Osteoblast (primary cell): ENCODE measurements at places on chromosomes 2 and 18. TPM values are rescaled to one million over a fixed set of nuclear protein-coding genes. Genes with fewer than 3 reads are reported as not detected.
A peak's percentile ranks its signal among the peaks of the same experiment; 100 is the strongest.

The GPAT2 gene
- 2.2 and 9.4 TPM in 2 replicates for total RNA-seq

The TUBA3D gene
- not detected in 2 replicates for total RNA-seq

The FABP1 gene
- under 0.01 TPM in 1 of 2 replicates, not detected in the other for total RNA-seq

The EPHA4 gene
- total RNA-seq, result 12.7 and 15.9 TPM in 2 replicates

The SIX3 gene
- total RNA-seq, result not detected in 2 replicates

The CHRNA1 gene
- not detected in 2 replicates for total RNA-seq

The NOP58 gene
- 40.1 and 41.3 TPM in 2 replicates for total RNA-seq

The DSC2 gene
- total RNA-seq, result under 0.01 and 0.36 TPM in 2 replicates

The MREG gene
- 1.1 and 1.8 TPM in 2 replicates for total RNA-seq

The LONRF2 gene
- total RNA-seq, result under 0.01 TPM in 2 replicates

The PLB1 gene
- 0.36 and 0.88 TPM in 2 replicates for total RNA-seq

The WIPF1 gene
- 17.7 and 18.0 TPM in 2 replicates for total RNA-seq

DNA sequence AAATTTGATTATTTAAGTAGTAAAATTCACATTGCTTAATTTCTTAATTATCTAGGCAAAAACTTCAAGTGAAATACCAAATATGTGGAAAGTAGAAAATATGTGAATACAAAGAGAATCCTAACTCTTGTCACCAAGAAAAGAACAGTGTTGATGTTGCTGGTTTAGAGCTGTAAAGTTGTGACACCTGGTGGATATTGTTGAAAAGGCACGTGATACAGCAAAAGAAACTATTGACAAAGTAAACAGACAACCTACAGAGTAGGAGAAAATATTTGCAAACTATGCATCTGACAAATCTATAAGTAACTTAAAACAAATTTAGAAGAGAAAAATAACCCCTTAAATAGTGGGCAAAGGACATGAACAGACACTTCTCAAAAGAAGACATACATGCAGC lies 25.6 kb upstream of the ZC3H15 start:
- DNase-seq, result no peak

DNA sequence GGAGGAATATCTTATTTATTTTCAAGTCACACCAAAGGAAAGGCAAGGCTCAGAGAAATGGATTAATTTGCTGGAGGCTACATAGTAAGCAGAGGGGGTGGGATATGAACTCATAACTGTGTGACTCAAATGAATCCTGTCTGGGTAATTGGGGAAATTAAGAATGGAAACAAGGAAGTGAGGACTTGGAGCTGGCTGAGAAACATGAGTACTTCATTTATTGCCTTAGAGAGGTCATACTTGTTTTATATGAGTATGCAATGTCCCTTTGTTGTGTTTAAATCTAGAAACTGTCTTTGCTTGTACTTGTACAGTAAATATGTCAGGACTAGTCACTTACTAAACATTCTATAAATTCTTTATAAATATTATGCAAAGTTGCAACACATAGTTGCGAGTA lies 2166.7 kb upstream of the PIK3C3 start:
- DNase-seq, result no peak

- no peak for DNase-seq
Measured at GRCh38 chr2:70718736-70719135, 49.3 kb downstream of the ADD2 start.

DNA sequence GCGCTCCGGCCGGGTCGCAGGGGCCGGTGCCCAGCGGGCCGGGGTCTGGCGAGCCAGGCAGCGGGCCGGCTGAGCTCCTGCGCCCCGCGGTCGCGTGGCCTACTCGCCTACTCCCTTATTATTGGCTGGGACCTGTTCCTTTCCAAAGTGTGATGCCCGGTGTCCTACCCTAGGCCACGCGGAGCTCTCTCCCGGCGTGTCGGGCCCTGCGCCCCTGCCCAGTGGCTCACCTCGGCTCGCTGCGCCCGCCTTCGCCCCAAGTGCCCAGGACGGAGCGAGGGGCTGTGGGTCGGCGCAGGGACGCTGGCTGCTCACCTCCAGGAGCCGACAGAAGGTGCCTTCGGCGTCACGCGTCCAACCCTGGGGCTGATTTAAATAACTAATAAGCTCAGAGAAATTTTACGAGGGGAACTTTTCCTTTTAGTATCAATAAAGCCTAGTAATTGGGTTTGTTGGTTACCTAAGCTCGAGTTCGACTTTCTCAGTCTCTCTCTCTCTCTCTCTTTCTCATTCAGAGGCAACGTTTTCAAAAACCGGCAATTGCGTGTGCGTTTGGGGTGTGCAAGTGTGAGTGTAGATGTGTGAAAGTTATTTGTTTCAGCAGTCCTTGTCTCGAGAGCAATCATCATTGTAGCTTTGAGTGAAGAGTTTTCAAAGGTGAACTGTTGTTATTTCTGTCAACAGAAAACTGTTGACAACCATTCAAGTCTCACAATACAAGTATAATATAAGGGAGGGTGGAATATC lies 7.0 kb upstream of the SATB2 start:
- peak; percentile 79 for DNase-seq

- no peak for DNase-seq
Measured at GRCh38 chr2:135790423-135790822, 46.6 kb downstream of the LCT start.

DNA sequence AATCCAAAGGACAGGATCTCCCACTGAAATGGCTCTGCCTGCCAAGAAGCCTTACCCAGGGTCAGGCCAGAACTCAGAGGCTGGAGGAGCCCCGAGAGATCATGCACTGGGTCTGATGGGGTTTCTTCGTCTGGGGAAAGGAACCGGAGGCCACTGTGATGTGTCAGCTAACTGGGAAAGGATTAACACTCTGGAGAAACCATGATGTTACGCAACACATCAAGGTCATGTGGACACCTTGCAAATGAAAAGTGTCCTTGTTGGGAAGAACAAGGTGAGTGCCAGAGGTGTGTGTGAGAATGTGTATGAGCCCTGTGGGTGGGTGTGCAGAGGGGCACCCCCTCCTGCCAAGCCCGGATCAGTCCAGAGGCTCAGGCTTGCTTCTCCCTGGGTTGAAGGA lies 86.9 kb downstream of the CRACDL start:
- DNase-seq, result no peak

- DNase-seq, result no peak
Measured at GRCh38 chr2:96374211-96374951, 38.8 kb downstream of the NCAPH start.

- DNase-seq, result peak; percentile 80
Measured at GRCh38 chr2:231685349-231686191, 22.8 kb upstream of the PTMA start.

DNA sequence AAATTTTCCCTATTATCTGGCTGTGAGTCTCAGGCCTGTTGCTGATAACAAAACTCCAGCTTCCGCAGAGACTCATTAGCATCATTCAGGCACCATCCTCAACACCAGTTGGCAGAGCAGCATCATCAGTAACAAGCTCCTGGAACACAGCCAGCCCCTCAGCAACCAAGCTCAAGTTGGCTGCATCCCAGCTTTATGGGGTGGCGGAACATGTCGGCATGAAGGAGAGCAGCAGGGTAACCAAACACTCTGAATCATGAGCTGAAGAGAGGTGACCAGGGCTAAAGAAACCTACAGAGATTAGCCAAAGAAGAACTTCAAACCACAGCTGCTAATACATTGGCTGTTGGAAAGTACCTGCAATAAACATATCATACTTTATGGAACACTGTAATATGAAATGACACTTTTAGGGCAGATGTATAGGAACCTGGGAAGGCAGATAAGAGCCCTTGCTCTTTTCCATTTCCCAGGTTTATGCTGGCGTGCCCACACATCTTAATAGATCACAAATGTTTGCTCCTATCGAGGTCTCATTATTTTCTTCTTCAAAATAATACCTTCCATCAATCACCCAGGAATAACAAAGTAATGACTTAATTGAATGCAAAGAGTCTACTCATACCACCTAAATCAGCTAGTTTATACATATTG lies 63.8 kb downstream of the PDE11A start:
- no peak for DNase-seq

DNA sequence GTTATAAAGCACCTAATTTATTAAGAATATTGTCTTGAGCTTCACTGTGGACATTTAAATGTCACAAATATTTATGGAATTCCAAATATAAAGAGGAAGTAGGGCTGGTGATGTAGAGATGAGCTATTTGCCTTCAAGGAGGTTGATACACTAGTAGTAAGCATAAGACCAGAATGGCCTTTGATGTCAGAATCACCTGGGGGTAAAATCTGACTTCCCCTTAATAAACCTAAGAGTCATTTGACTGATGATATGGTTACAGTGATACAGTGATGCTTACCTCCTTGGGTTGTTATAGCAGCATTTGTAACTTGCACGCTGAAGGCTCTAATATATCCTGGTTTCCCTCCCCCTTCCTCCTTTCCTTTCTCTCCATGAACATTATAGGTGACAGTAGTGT lies 143.7 kb downstream of the CERS6 start:
- no peak for DNase-seq

- no peak for DNase-seq
Measured at GRCh38 chr2:101619191-101619591, 78.3 kb upstream of the MAP4K4 start.

- no peak for DNase-seq
Measured at GRCh38 chr2:72084584-72084976, 63.1 kb downstream of the CYP26B1 start.

GRCh38 chr2:8575834-8576423 lies 105.9 kb upstream of the ID2 start:
- DNase-seq, result no peak

- DNase-seq, result no peak
Measured at GRCh38 chr18:55106906-55107305, 147.6 kb upstream of the CCDC68 start.

DNA sequence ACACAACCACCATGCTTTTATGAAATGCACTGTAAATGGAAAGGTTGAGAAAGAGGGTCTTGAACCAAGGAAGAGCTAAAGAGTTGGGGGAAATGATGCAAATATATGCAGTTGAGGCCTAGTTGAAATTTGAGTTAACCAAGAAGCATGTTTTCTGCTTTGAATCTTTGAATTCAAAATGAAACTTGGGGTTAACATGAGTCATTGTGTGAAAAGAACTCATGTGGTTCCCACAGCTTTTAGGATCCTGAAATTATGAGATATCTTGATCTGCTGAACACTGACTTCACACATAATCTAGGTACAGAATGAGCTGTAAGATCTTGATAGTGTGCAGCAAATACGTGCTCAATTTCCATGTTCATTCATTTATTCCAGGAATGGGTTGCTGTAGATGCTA lies 422.9 kb upstream of the TRIB2 start:
- no peak for DNase-seq

DNA sequence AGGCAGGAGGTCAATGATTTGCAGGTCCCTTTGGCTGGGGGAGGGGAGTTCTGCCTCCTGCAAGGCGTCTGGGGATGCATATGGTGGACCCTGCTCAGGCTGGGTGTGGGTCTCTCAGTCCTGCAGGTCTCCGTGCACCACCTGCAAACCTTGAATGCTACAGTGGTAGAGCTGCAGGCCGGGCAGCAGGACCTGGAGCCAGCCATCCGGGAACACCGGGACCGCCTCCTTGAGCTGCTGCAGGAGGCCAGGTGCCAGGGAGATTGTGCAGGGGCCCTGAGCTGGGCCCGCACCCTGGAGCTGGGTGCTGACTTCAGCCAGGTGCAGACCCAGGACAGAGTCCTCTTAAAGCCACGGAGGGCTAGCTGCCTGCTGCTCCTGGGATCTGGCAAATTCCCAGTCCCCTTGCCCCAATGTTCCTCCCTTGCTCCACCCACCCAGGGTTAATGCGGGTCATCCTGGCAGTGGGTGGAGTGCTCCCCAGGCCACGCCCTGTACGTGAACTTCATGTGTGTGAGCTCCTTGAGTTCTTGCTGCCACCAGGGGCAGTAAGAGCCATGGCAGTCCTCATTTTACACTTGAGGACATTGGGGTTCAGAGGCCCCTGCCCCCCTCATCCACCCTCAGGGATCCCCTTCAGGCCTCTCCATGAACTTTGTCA lies 3.1 kb downstream of the PROM2 start:
- peak; percentile 66 for DNase-seq

- no peak for DNase-seq
Measured at GRCh38 chr2:19070886-19071285, 287.5 kb downstream of the OSR1 start.

GRCh38 chr2:3449086-3449485 lies 69.6 kb downstream of the TRAPPC12 start:
- DNase-seq, result peak; percentile 44

DNA sequence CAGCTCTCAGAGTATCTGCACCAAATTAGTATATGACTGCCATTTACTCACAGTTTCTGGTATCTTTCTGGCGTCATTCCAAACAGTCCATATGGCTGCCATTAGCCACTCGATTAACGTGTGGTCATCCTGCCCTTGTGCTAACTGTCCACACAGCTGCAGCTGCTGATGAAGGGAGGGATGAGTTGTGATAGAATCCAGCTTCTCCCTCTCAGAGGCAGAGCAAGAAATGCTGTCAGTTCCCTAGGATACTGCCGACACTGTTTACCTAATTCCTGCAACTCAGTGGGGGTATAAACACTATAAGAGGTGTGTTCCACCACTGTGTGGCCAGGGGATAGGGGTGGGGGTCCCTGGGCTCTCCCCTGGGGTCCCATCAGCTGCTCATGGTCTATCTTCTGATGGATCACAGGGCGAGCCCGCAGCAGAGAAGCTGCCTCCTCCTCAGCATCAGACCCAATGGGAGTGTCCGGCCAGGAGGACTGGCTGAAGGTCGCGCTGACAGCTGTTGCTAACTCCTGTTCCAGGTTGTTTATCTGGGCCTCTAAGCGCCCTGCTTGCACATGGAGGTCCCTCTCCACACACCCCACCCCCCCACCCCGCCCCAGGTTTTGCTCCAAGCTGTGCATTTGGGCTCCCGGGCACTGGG lies 17.3 kb upstream of the KLHL23 start:
- DNase-seq, result no peak

DNA sequence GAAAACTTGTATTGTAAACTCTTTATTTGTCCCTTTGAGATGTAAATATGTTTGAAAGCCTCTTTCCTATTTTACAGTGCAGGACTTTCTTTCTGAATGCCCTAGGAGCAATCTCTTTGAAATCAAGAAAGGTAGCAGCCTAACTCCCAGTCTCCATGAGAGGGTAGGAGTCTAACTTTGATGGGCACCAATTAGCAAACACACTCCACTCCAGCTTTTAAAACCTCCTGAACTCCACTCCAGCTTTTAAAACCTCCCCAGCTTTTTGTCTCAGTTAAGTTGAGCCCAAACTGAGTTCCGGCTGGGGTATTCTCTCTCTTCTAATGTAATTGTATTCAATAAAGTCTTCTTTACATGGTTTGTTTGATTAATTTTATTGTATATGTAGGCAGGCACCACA lies 493.7 kb upstream of the CDH7 start:
- DNase-seq, result peak; percentile 4

GRCh38 chr2:199449455-199449854 lies 8.3 kb downstream of the SATB2 start:
- no peak for DNase-seq

DNA sequence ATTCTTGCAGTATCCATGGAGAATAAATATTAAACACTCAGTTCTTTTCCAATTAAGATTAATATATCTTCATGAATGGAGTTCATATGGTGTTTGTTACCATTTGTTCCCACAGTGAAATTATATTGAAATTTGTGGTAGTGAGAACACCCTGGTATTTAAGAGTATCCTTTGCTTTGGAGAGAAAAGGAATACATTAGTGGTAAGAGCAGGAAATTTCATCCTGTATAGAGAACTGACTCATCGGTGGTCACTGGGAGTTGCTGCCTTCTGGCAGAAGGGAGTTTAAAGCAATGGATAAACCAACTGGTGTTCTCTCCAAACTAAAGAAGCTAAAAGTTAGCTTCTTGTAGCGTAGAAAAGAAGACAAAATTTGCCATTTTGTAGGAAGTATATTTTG lies 107.3 kb downstream of the MYO1B start:
- DNase-seq, result no peak
